ENCODE measurements at places on chromosomes 5 and 9. TPM values are rescaled to one million over a fixed set of nuclear protein-coding genes. Genes with fewer than 3 reads are reported as not detected.

Gene RAB3C
- total RNA-seq: 0.30 TPM

Gene TSSK1B
- not detected for total RNA-seq

Gene GAS1
- total RNA-seq: 17.3 TPM

DNA sequence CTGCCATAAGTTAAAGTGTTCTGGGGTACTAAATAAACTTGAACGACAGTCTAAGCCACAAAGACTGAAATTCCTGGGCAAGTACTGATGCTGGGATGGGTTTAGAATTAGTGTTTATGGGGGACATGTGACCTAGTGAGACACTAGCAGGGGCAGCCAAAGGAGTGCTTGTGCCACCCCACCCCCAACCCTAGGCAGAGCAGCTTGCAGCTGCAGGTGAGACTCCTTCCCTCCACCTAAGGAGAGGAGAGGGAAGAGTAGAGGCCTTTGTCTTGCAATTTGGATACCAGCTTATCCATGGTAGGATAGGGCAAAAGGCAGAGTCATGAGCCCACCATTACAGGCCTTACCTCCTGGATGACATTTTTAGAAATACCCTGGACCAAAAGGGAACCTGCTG lies 28.7 kb upstream of the PDE4D start:
- no peaks in the 10 kb centered on the region for H3K27me3 ChIP-seq
- DNase-seq: no peak
- H3K27ac ChIP-seq: no peak overlapping the region
- no peaks in the 10 kb centered on the region for H3K36me3 ChIP-seq

DNA sequence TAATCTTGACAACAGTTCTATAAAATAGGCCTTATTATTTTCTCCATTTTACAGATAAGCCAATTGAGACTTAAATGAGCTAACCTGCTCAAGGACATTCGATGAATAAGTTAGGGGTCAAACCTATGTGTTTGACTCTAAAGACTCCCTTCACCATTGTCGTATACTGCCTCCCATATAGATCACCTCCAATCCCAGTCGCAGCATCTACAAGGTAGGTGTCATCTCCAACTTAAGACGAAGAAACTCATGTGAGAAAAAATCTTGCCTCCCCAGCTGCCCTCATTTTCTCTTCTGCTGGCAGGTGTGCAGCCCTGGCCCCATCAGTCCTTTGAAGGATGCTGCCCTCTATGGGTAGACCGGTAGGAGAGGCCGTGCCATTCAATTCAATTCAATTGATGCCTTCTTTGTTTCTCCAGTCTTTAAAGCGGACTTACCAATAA lies 75.2 kb upstream of the SMARCA2 start:
- no peaks in the 10 kb centered on the region for H3K4me1 ChIP-seq
- H3K4me3 ChIP-seq: no peak overlapping the region
- H3K27me3 ChIP-seq: no peaks in the 10 kb centered on the region

- no peaks in the 10 kb centered on the region for H3K4me1 ChIP-seq
- H3K36me3 ChIP-seq: no peaks in the 10 kb centered on the region
- H3K27me3 ChIP-seq: no peaks in the 10 kb centered on the region
- no peak for DNase-seq
- H3K27ac ChIP-seq: no peak overlapping the region
These were observed 20.2 kb downstream of the ZNF474 start for GRCh38 chr5:122149321-122150090.
